ENCODE measurements at places on chromosomes 5 and 9.

GRCh38 chr9:28320616-28321015 is 747.3 kb upstream of the C9orf72 start:
- DNase-seq, result no peak

GRCh38 chr9:71781391-71781790 is 13.1 kb upstream of the CEMIP2 start:
- no peak for DNase-seq

DNA sequence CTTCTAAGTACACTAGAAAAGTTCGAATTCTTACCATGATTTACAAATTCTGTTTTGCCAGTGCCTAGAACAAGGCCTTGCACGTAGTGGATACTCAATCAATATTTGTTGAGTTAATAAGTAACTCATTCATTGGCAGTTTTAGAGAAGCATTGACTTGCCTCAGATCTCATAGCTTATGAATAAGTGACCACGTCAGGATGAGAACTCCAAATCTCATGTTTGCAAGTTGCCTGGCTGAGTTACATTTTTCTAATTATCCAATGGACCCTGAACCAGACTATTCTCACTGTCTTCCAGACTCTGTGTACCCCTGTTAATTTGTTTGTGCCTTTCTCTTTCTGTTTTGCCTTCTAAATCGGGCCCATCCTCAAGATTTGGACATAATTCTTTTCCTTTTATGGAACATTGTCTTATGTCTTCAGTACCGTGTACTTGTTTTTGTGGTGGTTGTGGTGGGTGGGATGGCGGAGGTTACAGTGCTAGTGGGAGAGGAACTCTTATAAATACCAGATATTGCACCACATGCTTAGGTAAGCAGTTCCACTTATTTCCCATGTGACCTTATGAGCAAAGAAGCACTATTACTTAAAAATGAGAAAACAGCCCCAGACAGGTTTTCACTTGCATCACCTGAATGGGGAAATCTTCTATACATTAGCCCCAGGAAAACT is 96.3 kb downstream of the UNC13B start:
- DNase-seq, result no peak

GRCh38 chr5:137119321-137119720 is 379.8 kb downstream of the SPOCK1 start:
- DNase-seq, result no peak

GRCh38 chr9:15018096-15018637 is 107.9 kb upstream of the FREM1 start:
- DNase-seq, result no peak

DNA sequence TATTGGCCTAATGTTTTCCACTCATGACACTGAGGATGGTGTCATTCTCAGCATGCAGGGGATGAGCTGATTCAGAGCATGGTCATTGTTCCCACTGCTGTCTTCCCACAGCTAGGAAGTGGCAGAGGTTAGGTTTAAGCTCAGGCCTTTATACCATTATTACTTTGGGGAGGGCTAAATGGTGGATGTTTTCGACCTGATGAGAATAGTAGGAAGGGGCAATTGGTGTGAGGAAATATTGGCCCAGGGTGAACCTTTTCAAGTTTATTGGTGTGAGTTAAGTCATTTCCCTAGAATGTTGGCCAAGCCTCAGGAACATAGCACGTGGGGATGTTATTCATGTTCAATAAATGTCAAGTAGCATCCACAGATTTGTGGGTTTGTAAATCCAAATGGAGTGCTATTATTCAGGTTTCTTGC is 59.6 kb downstream of the ARHGAP26 start:
- DNase-seq, result peak; percentile 48

GRCh38 chr5:32572778-32573480 is 12.4 kb upstream of the SUB1 start:
- DNase-seq, result no peak

DNA sequence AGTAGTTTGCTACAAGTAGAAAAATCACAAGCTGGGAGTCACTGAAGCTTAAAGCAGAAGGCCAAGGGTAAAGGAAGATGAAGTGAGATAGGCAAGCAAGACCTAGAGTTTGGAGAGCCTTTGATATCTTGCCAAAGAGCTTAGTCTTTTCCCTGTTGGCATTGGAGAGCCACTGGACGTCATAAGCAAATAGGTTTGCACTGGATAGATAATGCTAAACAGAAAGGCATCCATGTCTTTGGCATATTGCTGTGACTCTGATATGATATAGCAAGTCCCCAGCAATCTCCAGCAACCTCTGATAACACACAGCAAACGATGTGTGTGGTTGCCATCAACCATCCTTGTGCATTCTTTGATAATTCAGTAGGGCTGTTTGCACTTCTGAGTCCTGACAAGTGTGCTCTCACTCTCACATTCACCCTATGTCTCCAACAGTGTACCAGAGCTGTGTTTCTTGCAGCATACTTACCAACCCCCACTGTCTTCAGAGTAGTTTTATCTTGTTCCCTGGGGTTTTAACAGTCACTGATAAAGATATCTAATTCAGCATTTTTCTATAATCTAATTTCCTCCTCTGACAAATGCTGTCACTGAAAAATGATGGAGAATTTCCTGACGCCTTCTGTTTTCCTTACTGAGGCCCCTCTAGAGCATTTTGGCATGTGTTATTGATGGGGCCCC is 16.9 kb upstream of the FREM1 start:
- no peak for DNase-seq

- peak; percentile 70 for DNase-seq
Observed at GRCh38 chr5:96565582-96566265, 96.5 kb upstream of the CAST start.

GRCh38 chr5:140548300-140548688 is 832 bp downstream of the EIF4EBP3 start:
- DNase-seq, result no peak

- DNase-seq, result peak; percentile 74
Observed at GRCh38 chr9:133125941-133126696, 5.1 kb upstream of the RALGDS start.

All from GM03348 (cell line).